ENCODE measurements at places on chromosomes 7 and 10.

GRCh38 chr7:115748123-115748738 lies 282.3 kb downstream of the TFEC start:
- no peak for DNase-seq

DNA sequence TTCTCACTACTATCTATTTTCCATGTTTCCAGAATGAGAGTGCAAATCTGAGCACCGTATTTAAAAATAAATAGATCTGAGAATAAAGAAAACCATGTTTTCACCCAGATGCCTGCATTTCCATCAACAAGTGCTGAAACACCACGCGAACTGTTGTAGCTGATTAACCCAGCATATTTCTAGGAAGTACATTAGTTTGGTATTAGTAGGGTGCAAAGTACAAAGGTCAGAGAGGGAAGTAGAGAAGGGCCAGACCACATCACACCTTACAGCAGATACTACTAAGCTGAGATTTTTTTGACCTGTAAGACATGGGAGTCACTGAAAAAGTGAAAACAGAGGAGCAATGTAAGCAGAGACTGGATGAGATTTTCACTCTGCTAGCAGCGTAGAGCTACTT lies 181.3 kb downstream of the IMMP2L start:
- DNase-seq = no peak

DNA sequence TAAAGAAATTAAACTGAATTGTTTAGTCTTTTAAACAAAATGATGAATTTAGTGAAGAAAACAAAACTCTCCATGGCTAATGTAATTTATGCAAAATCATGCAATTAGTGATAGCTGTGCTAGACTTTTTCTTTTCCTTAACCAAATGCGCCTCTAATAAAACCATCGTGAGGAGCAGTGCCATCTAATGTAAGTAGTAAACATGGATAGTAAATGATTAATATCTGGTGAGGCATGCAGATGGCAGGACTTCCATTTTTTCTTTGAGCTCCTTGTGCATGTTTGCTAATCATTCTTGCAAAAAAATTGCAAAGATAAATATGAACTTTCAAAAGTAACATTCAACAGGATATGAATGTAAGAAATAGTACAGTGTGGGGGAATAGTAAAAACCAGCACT lies 2.3 kb downstream of the INSYN2A start:
- DNase-seq = no peak

GRCh38 chr7:154656618-154657017 lies 346.3 kb downstream of the PAXIP1 start:
- no peak for DNase-seq

GRCh38 chr7:135359615-135360014 lies 126.0 kb downstream of the STRA8 start:
- no peak for DNase-seq

GRCh38 chr10:127017541-127018297 lies 112.5 kb downstream of the DOCK1 start:
- DNase-seq = no peak

- no peak for DNase-seq
These were observed 404.2 kb downstream of the THSD7A start for GRCh38 chr7:11427686-11428273.

GRCh38 chr7:157224627-157225026 lies 85.9 kb downstream of the UBE3C start:
- DNase-seq = no peak

DNA sequence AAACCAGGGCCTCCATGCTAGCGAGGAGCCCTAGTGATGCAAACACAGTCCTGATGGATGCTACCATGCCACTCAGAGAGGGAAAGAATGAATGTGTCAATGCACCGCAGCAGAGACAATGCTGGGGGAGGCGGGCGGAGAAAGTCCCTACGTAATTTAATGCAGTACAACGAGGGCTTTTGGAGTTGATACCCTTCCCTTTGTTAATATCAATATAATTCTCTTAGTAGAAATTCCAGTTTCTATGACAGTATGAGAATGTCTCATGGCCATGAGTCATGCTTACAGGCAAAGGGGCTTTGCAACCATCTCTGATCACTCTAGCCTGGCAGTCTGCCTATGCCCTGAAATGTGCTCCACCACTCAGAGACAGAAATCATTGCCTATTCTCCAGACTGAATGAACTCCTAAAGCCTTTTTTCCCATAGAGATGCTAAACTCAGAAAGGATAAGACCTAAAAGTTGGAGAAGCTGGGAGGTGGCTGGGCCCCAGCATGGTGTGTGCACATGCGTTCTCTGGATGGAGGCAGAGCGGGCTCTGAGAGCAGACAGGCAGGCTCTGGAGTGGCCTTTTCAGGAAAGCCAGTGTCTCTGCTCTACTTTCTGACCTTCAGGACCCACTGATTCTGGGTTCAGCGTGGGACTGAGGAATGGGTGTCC lies 20.3 kb upstream of the GIMAP2 start:
- DNase-seq = no peak

- DNase-seq = no peak
These were observed 147.3 kb downstream of the SEC23IP start for GRCh38 chr10:120039826-120040225.

- no peak for DNase-seq
These were observed 390.7 kb downstream of the DPP6 start for GRCh38 chr7:154442939-154443338.

GRCh38 chr7:36085096-36085495 lies 68.0 kb upstream of the EEPD1 start:
- no peak for DNase-seq

DNA sequence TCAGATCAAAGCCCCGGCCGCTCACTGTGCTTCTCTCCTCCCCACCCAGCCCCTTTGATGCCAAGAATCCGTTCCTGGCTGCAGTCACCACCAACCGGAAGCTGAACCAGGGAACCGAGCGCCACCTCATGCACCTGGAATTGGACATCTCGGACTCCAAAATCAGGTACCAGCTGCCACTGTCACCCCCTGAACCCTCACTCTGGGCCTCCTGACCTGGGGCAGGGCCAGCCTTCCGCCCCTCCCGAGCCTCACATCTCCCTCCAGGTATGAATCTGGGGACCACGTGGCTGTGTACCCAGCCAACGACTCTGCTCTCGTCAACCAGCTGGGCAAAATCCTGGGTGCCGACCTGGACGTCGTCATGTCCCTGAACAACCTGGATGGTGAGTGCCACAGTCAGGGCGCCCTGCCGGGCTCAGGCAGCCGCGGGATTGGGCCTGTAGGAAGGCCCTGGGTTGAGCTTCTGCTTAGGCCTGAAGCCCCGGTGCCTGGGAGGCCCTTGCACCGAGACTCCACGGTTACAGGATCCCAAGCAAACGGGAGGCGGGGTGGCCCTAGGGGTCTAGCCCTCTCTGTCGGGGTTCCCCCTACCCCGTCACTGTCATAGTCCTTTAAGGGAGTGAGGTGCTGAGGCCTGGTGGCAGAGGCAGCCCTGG lies 10.8 kb downstream of the TMEM120A start:
- DNase-seq = no peak

DNA sequence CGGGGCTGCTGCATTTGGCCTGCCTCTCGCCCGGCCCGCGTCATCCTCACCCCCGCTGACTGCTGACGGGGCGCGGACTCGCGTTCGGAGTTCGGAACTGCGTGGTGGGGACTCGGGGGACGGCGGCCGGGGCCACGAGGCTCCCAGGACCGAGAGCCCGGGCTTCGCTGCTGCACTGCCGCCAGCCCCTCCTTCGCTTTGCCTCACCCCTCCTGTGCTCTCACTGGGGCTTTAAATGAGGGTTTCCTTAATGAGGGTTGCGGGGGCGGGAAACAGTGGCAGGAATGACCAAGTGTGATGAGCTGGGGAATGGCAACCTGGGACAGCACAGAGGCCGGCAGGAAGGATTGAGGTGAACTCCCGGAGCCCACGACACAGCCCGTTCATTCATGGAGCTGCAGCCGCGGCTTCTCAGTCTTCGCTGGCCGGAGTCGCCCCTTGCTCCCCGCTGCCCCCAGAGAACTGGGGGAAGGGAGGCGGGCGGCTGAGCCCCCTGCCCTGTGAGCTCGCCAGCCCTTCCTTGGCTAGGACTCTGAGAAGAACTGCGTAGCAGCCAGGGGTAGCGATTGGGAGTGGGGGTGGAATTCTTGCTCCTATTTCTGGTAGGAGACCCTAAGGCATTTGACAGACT lies 1.5 kb upstream of the LRRC4 start:
- no peak for DNase-seq

DNA sequence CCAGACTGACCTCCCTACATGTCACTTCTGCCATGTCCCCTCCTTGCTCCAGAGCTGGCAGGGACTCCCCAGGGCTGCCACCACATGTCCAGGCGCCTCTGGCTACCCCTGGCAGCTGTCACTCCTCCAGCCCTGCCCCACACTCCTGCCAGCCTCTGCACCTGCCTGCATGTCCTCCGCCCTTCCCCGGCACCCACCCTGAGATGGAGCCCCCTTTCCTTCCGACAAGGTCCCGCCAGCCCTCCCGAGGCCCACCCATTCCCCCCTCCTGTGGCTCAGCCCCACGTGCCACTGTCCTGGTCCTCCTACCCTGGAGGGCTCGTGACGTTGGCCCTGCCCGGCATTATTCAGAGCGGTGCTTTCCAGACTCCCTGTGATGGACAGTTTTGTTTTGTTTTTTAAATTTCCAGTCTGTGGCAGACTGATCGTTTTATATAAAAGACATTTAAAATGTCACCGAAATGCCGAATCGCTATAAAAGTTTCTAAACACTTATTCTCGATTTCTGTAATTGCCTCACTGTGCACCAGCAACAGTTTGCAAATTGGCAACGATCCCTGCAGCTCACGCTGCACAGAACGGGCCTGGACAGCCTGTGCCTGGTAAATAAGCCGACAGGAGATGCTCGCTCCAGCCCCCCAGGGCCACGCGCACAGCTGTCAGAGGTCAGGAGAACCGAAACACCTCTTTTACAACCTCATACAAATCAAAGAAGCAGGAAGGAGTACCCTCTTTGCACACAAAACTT lies 111.1 kb upstream of the SH2B2 start:
- no peak for DNase-seq

DNA sequence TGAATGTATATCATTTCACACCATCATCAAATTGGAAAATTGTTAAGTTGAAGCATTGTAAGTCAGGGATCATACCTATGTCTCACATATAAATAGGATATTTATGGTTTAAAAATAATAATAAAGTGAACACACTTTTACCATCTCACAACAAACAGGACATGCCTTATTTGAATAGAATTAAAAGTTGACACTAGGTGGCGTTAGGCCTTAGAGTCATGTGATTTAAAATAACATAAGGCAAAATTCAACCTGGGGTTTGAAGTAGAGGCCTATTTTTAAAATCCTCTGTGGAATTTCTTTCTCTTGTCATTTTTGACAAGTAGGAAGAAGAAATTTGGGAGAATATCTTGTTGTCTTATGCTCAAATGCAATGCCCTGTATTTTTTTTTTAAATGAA lies 184.7 kb upstream of the PCDH15 start:
- DNase-seq = no peak

- DNase-seq = no peak
These were observed 43.3 kb downstream of the SFTPD start for GRCh38 chr10:79905322-79906314.

DNA sequence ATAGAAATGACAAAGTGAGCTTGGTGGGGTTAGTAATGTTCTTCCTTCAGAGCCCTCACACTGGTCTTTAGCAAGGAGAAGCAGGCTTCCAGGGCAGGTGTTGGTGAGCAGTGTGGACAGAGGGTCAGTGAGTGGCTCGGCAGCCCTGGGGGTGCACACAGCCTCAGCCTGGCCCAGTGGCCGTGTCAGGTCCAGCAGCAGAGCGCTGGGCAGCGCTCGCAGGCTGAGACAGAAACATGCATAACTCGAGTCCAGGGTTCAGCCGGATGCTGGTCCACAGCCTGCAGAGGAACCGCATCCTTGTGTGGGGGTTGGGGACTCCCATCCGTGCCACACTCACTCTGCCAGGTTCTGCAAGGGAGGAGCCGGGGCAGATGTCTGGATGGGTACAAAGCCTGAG lies 11.0 kb upstream of the ZNF853 start:
- no peak for DNase-seq

GRCh38 chr10:99958302-99958701 lies 51.4 kb downstream of the DNMBP start:
- DNase-seq = no peak

- no peak for DNase-seq
These were observed 47.6 kb upstream of the TMEM72 start for GRCh38 chr10:44863344-44864047.

GRCh38 chr10:69362471-69362954 lies 54.2 kb downstream of the TACR2 start:
- DNase-seq = no peak

DNA sequence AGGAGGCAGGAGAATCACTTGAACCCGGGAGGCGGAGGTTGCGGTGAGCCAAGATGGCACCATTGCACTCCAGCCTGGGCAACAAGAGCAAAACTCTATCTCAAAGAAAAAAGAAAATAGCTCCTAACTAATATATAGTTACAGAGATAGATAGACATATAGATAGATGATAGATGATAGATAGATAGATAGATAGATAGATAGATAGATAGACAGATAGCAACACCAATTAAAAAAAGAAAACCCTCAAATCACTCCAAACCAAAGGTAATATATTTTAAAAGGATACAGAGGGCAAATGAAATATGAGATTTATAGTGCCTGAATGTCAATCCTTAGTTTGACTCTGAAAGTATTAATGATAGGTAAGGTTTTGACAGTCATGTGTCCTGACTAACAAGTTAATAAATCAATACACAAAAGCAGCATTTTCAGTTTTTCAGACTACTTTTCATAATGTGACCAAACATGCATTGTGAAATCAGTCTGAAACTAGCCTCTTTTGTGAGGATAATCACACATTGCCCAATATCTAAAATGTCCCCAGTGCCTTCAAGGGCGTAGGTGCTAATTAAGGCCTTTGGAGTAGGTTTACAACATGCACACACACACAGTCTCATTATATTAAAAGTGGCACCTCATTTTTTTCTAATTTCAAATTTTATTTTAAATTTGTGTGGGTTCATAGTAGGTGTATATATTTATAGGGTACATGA lies 61.2 kb downstream of the BPGM start:
- no peak for DNase-seq

DNA sequence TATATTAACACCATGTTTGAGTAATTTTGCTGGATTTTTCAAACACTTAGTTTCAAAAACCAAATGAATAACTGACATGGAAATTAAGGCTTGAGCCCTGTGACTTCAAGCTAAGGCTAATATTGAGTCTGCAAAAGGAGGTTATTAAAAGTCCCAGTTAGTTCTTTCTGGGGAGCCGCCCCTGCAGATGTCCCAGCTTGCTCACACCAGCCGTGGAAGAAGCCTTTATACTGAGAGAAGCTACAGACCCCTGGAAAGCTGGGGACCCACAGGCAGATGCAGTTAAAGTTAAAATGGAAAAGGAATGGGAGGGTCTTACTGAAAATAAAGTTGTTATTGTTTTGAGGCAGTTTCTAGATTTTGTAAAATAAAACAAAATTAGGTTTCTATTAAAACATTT lies 18.5 kb upstream of the ZNF680 start:
- DNase-seq = no peak

DNA sequence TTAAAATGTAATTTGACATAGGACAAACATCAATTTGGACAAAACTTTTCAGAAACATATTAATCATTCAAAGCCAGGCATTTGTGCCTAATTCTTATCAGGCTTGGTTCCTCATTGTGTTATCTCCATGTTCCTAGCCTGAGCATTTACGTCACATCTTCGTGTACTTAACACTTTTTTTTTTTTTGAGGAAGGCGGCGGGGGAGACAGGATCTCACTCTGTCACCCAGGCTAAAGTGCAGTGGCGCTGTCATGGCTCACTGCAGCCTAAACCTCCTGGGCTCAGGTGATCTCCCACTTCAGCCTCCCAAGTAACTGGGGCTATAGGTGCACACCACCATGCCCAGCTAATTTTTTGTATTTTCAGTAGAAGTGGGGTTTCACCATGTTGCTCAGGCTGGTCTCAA lies 19.8 kb downstream of the HNRNPA2B1 start:
- DNase-seq = no peak
